Left kidney (tissue), 8 donors: ENCODE measurements at places on chromosomes 2 and 18. TPM values are rescaled to one million over a fixed set of nuclear protein-coding genes. Genes with fewer than 3 reads are reported as not detected.
A peak's percentile ranks its signal among the peaks of the same experiment; 100 is the strongest.

DNA sequence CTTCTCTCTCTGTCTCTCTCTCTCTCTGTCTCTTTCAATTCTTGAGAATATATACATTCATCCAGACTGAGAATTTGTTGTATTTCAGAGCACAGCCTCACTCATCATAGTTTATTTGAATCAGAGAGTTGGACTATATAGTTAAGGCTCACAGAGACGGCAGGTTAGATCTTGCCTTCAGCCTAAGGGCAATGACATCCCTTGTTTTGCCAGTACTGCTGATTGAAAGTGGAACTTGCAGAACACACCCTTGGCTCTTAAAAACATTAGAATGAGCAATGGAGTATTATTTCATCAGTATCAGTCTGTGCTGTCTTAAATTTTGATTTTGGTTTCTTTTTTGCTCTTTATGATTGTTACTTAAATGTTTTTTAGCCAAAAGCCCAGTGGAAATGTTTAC lies 62.0 kb upstream of the DSG1 start:
- DNase-seq = no peak

DNA sequence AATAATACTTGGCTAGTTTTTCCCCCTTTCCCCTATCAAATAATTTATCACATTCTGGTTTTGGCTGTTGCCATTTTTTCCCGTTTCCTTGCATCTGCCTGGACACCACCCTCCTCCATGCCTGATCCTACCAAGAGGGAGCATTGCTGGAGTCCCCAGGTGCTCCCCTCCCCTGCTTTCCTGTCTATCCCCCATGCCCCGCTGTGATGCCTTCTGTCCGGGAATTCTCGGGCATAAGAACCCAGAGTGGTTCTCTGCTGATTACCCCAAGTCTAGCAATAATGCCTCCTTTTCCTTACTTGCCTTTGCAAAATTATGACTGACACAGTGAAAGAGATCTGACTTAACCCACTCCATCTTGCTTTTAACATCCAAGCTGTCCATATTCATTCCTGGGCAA lies 248.0 kb upstream of the PXDN start:
- no peak for DNase-seq

DNA sequence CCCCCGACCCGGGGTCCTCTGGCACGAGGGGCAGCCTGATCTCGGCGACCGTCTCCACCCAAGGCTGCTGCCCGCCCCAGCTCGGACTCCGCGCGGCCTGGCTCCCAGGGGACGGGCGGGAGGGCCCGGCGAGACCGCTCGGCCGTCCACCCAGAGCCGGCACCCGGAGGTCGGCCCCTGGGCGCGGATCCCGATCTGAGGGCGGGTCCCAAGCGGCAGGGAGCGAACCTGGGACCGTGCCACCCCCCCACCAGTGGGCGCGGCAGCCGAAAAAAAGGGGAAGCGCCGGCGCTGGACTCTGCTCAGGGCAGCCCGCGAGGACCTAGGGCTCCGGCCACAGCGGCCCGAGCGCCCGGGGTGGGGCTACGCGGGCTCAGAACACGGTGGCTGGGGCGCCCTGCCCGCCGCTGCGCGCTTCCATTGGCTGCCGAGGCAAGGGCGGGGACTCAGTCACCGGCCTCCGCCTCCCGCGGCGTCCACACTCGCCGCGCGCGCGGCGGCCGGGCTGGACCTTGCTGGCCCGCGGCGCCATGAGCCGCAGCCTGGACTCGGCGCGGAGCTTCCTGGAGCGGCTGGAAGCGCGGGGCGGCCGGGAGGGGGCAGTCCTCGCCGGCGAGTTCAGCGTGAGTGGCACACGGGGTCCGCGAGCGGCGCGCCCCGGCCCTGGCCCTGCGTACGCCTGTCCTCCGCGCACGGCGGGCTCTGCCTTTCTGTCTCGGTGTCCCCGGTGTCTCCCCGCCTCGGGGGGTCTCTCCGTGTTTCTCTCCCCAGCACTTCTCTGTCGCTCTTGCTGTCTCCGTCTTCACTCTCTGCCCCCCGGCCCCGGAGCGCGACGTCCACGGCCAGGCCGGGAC lies at the start of gene PTPN18:
PTPN18 (plus strand) TSS at position 479 of the 854 bp plus-strand sequence; CDS start at position 531, 52 bp downstream.
- DNase-seq = peak; percentile 81

SCYGR8 gene
- not detected for polyA plus RNA-seq

GRCh38 chr2:197251576-197251975 lies 59.0 kb downstream of the ANKRD44 start:
- no peak for DNase-seq

GPR55 gene
- polyA plus RNA-seq = 0.17 TPM

GRCh38 chr2:56474412-56475158 lies 290.8 kb downstream of the CCDC85A start:
- DNase-seq = peak; percentile 2

DNA sequence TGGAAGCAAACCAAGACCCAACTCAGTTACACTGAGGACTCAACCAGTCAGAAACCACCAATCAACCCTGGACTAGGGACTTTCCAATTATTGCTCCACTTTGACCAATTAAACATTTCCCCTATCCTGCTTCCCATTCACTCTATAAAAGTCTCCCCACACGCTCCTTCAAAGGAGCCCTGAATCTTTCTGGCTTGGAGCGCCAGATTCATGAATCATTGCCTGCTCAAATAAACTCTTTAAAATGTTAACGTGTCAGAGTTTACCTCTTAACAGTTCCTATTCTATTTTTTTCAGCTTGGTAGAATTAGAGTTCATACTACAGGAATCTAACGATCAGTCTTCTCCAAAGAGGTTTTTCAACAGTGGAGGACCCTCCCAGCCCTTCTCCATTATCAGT lies 20.7 kb upstream of the SULT1C2 start:
- no peak for DNase-seq

FER1L5 gene
- 1.9 TPM for polyA plus RNA-seq

DNA sequence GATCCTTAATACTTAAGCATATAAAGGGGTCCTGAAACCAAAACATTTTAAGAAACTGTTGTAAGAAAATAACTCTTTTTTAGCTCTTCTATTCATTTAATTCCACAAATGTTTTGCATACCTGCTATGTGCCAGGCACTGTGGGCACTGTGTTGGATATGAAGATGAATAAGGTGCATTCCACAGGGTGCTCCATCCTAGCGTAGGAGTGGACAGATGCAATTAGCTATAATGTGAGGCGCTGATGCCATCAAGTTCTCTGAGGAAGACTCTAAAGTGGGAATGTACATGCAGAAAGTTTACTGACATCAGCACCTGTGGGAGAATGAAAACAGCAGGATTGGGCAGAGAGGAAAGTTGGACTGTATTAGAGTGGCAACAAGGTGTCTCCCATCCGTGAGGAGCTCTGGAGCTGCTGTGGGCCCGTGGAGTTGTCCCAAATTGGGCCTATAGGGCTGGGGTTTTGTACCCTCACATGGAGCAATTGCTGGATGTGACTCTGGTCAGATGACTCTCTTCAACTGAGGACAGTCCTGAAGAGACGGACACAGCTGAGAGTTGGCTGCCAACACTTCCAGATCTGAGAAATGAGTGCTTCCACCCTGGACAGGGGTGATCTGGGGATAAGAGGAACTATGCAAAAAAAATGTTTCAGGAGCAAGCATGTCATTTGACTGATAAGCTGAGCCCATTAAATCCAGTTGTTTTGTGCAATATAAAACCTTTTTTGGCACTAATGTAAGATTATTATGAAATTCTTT lies 22.3 kb downstream of the CD8A start:
- no peak for DNase-seq

CFAP221 gene
- 38.8 TPM for polyA plus RNA-seq

GRCh38 chr2:45276914-45277313 lies 267.7 kb upstream of the SIX2 start:
- DNase-seq = no peak

DNA sequence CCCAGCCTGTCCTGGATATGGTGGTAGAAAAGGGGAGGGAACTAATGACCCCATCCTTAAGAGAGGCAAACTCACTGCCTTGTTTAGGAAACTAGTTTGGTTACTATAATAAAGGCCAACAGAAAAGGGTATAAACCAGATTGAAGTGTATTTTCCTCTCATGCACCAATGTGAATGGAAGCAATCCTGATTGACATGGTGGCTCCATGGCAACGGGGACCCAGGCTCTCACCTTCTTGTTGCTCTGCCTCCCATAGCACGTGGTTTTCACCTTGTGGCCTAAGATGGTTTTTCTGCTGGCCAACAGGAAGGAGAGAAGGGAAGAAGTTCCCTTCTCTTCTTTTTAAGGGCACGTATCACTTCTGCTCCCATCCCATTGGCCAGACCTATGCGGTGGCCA lies 67.3 kb upstream of the NRP2 start:
- DNase-seq = no peak

DNA sequence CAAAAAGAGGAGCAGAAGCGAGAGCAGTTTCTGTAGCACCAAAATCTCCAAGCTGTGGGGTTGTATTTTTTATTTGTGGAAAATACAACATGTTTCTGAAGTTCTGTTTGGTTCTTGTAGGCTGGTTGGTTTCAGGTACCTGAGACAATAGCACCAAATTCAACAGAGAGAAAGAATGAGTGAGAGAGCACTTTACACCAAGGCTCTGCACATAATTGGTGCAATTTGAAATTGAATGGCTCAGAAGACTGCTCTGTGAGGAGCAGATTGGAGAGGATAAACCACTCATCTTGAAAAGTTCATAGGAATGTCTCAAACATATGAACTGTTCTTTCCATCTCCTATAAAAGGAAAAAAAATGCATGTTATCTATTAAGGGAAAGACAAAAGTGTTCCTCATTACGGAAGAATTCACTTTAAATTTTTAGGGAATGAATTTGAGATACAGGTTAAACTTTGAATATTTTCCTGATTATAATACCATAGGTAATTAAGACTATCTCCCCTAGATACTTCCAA lies 175.1 kb downstream of the ATAD2B start:
- no peak for DNase-seq

AMMECR1L gene
- 28.9 TPM for polyA plus RNA-seq

DNA sequence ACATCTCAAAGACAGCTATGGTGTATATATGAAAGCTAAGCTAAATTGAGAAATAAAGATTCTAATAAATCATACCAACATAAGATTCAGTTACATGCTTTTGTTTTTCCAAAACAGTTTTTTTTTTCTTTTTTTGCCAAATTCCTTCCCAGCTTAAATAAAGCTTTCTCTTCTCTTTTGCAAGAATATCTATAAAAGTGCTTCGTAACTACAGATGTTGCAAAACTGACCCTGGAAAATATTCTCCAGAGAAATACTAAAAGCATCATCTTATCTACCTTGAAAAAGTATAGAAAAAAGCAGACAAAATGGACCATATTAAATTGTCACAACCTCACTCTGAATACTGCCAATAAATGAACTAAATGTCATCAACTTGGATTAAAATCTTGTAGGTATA lies 38.7 kb downstream of the FANCL start:
- DNase-seq = no peak

SULT1C4 gene
- polyA plus RNA-seq = 51.7 TPM

DNA sequence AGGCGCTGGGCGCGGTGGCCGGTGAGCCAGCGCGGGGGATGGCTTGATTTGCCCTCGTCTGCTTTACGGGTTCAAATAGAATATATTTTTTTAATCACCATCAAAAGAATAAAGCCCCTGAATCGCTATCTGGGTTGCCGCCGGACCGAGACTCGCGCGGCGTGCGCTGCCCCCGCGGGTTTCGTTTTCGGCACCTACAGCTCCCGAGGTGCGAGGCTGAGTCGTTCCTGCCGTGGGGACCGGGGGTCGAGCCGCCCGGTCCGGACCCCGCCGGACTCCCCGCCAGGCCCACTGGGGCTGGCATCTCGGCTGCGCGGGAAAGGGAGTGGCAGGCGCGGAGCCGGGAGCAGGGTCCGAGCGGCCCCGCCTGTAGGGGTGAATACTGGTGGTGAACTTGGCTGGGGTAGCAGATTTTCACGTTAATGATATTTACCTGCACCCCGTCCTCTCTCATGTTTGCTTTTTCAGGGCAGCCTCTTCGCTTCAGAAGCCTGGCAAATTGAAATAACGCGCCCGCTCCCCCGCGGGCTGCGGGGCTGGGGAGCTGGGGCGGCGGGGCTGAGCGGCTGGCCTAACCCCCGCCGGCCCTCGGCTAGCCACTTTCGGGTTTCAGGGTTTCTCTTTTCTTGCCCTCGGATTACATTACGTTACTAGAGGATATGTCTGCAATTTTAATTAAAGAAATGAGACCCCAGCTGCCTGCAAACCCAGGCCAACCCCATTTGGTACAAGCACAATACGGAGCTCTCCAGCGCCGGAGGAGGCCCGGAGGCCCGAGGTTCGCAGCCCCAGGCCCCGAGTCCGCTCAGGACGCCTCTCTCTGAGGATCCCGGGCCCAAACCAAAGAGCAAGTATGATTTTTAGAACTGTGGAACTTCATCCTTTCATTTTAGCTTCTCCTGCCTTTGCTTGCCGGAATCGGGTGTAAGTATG lies 1.7 kb upstream of the CELF4 start:
- no peak for DNase-seq

DNA sequence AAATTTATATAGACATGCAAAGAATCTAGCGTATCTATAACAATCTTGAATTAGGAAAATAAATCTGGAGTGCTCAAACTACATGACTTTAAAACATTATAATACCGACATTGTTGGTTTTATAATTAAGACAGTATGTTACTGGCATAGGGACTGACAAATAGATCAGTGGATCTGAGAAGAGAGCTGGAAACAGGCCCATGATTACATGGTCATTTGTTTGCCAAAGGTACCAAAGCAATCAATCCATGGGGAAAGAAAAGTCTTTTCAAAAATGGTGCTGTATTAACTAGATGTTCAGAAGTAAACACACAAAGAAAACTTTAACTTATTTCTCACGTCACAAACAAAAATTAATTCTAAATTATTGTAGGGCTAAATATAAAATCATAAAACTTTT lies 124.2 kb downstream of the BCL2L11 start:
- no peak for DNase-seq

POLE4 gene
- polyA plus RNA-seq = 44.1 TPM

SERPINB13 gene
- polyA plus RNA-seq = not detected

DNA sequence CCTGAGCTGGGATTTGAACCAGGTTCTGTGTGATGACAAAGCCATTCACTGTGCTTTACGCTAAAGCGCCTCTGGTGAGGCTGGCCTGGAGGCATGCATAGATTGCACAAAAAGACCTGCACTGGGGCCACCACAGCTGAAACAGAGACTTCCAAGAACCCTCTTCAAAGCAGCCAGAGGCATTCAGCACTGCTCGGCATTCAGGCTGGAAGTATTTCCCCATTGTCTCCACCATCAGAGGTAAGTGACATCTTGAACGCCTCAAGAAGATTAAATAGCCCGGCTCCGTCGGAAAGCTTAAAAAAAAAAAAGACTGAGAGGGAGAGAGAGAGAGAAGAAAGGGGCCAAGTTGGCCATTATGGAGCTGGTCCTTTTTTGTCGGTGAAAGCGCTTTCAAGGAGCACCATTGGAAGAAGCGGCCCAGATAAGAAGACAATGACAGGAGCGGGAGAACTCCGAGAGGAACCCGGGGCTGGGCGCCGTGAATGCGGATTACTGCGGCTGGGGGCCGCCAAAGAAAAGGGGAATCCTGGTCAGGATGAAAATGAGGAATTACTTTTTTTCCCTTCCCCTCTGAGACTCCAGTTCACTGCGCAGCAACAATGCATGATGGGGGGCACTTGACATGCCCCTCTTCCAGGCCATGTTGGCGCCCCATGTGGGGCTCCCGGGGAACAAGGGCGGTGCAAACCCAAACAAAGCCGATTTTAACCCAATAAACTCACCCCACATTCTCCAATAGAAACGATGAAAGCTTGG lies 228.3 kb downstream of the MYCN start:
- DNase-seq = no peak
